AG09319 (cell line): ENCODE measurements at places on chromosomes 2 and 18.

GRCh38 chr2:199108056-199108455, 349.7 kb downstream of the SATB2 start:
- no peak for DNase-seq

GRCh38 chr2:233449921-233450863, 95.9 kb downstream of the DGKD start:
- DNase-seq: no peak

- DNase-seq: no peak
These were observed at the start of gene CD207 for GRCh38 chr2:70835643-70836042. Gene CD207, minus strand, starts transcription at chr2:70835816. Its CDS starts 40 bp downstream, at chr2:70835776.

DNA sequence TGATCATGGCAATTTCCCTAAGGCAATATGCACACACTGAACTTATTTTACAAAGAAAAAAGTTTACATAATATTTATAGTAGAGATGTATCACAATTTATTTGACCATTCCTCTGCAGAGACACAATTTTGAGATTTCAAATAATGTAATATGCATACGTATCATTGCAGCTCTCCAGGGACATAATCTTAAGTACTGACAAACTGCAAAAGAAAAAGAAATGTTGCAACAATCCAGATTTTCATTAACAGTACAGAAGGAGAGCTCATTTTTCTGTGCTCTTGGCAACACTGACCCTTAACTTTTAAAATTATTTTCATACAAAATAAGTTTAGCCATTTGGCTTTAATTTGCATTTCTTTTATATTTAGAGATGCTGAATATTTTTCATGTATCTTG, 710.2 kb upstream of the SLC39A10 start:
- no peak for DNase-seq

DNA sequence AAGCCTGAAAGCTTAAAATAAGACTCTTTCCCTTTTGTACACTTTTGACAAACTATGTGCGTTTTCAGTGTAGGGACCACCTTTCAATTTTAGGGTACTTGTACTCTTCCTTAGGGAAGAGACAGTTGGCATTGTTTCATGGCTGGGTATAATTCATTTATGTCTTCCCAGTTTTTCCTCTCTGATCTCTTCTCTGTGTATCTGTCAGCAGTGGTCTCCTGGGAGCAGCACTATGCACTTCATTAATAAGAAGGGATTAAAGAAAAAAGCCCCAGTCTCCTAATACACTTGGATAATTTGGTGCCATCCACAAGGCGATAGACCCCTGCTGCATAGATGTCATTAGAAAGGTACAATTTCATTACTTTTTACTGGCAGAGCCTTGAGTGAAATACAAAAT, 12.1 kb downstream of the AQP4 start:
- DNase-seq: no peak

GRCh38 chr18:3612315-3612714, 162.3 kb downstream of the TGIF1 start:
- no peak for DNase-seq

DNA sequence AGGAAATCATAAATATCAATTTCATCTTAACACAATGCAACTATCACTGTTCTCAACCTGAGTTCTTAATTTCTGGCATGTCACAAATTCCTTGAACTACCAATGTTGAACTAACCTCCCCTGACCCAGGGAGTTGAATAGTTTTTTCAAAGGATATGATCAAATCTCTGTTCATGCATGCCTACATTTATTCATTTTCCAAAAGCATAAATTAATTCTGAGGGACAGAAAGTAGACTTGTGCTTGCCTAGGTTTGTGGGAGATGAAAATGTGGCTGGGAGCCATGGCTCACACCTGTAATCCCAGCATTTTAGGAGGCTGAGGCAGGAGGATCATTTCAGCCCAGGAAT, 175.7 kb downstream of the TGIF1 start:
- DNase-seq: no peak

- no peak for DNase-seq
These were observed 19.0 kb downstream of the USP39 start for GRCh38 chr2:85635011-85635410.

DNA sequence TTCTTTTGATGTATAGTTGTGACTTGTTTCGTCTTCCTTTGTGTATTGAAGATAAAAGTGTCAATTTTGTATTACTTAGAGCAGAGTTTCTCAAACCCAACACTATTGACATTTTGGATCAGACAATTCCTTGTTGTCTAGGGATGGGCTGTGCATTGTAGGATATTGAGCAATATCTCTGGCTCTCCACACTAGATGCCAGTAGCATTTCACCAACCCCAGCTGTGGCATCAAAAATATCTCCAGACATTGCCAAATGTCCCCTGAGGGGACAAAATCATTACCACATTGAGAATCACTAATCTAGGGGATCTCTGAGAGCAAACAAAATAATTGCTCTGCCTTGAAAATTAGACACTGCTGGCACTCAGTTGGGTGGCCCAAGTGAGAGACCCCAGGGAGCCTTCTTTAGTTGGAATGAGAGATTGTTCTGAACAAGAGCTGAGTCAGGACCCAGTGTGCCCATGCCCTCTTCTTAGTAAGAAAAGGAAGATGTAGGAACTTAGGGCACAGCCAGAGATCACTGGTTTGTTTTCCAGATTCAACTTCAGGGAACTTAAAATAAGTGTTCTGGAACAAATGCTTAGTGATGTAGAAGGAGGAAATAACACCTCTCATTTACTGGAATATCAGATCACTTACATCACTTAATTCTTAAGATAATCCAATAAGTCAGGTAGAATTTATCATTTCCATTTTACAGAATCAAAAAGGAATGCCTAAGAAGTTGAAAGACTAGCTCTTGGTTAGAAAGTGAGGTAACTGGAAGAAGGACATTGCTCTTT, 466.6 kb upstream of the TNP1 start:
- DNase-seq: no peak

- DNase-seq: no peak
These were observed 218.0 kb downstream of the IRS1 start for GRCh38 chr2:226581661-226582060.

- DNase-seq: no peak
These were observed 117.4 kb upstream of the ITGB6 start for GRCh38 chr2:160317181-160318099.

- DNase-seq: no peak
These were observed 147.3 kb upstream of the DLX2 start for GRCh38 chr2:172249986-172250385.

DNA sequence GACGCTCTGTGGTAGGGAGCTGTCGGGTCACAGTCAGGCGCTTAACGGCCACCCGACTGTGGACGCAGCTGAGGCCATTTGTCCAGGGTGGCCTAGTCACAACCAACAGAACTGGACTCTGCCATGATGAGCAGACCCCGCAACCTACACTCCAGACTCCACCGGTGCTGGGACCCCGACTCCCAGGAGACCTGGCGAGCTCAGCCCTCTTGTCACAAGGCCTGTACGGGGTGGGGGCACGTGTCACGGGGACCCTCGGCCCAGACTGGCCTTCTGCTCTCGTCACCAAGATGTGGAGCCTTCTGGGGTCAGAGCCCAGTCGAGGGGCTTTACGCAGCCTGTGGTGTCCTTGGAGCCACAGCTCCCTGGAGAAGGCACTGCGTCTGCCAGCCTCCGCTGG, 22.5 kb downstream of the NFATC1 start:
- DNase-seq: no peak
